ENCODE measurements at places on chromosomes 11 and 22. TPM values are rescaled to one million over a fixed set of nuclear protein-coding genes. Genes with fewer than 3 reads are reported as not detected.

DNA sequence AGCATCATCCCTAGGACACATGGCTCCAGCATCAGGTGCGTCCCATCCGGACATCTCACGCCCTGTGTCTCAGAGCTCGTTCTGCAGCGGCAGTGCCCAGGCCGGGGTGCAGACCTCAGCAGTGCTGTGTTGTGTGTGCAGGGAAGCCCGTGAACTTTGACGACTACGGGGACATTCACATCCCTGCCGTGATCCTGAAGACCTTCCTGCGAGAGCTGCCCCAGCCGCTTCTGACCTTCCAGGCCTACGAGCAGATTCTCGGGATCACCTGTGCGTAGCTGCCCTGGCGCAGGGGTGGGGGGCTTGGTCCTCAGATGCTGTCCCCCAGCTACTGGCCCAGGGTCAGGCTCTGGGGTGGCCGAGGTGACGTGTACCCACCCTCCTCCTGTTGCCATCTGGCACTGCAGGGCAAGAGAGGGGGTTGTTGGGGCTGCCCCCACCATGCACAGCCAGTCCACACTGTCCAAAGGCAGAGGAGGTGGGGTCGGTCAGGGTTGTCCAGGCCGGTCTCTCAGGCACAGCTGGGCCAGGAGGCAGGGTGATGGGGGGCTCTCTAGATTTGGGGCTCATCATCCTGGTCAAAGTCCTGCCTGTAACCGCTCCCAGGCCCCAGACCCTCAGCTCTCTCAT is 96.5 kb downstream of the ARHGAP8 start:
- DNase-seq, result no peak

GRCh38 chr11:10358696-10359095 is 53.8 kb downstream of the ADM start:
- DNase-seq, result no peak

DNA sequence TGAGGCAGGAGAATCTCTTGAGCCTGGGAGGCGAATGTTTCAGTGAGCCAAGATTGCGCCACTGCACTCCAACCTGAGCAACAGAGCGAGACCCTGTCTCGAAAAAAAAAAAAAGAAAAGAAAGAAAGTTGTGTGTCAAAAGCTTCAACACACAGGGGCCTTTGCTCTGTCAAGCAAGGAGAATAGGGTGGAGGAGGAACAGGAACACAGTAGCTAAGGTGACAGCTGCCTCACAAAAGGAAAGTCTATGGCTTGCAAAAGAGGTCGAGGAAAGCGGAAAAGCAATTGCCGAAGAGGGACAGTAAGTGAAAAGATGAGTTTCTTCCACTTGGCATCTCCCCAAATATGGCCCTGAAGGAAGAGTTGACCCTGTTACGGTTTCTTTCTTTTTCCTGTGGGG is 26.5 kb upstream of the TMA7B start:
- DNase-seq, result no peak

DNA sequence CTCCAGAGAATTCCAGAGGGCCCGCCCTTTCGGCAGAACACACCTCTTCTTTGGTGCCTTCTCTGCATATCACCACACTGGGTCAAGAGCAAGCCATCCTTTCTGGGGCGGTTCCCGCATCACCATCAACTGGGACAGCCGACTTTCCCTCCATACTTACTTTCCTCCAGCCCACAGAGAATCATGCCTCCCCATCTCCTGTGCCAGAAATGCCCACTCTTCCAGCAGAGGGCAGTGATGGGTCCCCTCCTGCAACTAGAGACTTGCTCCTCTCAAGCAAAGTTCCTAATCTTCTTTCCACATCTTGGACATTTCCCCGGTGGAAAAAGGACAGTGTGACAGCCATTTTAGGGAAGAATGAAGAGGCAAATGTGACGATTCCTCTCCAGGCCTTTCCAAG is 157.7 kb downstream of the C11orf91 start:
- DNase-seq, result peak; percentile 29

The PNPLA5 gene
- not detected for polyA plus RNA-seq

Data from large intestine (tissue), 12 donors.